RPMI8226 (cell line): ENCODE measurements at places on chromosomes 6 and 20.
A peak's percentile ranks its signal among the peaks of the same experiment; 100 is the strongest.

DNA sequence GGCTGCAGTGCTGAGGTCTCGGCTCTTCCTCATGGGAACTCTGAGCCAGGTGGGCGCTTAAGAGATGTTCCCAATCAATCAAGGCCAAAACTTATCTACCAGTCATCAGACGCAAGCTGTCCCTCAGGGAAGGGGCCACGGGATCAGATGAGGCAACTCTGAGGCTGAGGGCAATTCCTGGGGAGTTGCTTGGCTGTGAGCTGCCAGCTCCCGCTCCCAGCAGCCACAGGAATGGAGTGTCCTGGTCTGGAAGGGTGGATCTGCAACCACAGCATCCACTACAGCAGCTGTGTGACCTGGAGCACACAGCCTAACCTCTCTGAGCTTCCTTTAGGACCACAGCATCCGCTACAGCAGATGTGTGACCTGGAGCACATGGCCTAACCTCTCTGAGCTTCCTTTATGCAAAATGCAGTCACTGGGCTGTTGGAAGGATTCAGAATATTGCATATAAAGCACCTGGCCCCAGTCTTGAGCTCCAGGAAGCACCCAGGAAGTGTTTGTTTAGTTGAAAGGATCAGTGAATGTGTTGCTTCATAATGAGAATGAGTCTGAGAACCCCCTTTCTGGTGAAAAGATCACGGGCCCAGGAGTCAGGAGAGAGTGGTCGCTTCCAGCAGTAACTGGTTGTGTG, 60.9 kb downstream of the TFAP2C start:
- peak; percentile 30 for DNase-seq

DNA sequence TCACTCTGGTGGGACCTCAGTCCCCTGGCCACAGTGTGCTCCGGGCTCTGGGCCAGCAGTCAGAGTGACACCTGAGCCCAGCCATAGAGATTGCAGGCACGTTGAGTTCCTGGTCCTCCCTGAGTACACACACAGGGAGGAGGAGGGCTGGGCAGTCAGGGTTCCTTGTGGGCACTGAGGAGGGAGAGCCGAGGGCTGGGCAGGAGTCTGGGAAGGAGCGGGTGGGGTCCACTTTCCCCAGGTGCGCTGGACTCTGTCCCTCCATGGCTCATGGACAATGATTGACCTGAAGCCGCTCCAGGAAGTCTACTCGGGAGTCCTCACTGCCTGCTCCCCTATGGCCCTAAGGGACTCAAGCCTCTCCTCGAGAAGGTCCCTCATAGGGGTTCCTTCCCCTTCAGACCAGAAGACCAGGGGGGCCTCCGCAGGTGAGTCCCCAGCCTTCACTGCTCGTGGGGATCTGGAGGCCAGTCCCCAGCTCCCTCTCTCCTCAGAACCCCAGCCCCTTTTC, 1.1 kb downstream of the SLC44A4 start:
- DNase-seq = no peak

DNA sequence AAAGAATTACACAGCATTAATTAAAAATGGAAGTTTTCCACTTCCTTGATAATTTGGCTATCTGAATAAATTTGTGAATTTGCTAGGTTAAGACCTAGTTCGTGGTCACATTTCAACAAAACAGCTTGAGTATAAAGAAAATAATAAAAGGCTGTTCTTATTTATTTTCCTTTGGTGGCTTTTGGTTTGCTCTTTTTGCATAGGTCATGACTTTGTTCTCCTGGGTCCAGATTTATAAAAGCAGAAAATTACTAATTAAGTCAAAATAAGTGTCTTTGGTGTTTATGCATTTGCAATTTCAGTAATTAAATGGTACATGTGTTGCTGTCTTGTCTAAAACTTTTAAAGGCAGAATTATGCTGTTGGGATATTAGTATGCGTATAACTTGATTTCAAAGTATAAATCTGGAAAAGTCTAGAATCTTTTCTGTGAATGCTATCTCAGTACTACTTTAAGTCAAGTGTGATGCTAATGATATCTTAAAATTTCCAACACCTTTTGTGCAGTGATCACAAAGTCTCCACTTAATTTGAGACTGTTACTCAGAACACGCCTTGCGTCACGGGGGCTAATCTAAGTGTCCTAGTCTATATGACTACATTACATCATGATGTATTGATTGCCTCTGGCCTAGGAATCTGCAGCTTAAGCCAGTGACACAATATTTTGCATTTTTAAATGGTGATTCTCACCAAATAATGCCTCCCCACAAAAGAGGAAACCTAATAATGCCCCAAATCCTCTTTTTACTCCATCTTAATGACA, 41.0 kb downstream of the GNAS start:
- no peak for DNase-seq

DNA sequence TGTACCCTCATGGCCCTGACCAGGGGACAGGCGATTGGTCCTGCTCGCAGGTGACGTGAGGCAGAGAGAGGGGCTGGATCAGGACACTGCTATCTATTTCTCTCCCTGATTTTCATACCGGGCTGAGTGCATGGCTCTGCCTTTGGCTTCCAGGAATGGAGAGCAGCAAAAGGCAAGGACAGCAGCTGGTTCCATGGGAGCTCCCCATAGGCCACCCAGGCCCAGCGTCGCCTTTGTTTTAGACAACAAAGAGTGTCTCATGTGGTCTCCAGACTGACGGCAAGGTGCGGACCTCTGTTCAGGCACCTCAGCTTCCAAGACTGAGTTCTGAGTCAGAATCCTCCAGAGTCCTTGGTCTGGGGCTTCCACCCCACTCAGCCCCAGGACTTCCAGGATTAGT, 123.1 kb downstream of the VEGFA start:
- DNase-seq = no peak

- no peak for DNase-seq
Measured at GRCh38 chr20:51249215-51249614, 226.3 kb upstream of the KCNG1 start.

DNA sequence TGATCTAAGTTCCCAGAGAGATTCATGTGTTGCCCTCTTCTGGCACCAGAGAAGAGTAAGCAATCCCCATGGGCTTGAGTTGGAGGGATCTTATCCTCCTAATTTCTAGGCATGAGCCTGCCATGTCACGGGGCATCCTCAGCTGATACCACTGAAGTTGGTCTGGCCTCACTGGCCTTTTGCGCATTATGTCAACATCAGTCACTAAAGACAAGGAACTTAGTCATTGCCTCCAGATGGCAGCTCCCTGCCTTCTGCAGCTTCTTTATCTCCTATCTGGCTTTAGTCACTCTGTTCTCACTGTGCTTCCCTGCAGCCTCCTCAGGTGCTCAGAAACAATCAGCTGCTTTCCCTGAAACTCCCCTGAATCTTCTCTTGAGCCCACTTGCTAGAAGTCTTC, 312.2 kb downstream of the ADGRG6 start:
- DNase-seq = no peak

- no peak for DNase-seq
Measured at GRCh38 chr6:157620944-157621343, 202.1 kb upstream of the SNX9 start.

GRCh38 chr6:6557886-6558285, 30.6 kb upstream of the LY86 start:
- DNase-seq = no peak

- no peak for DNase-seq
Measured at GRCh38 chr20:43938017-43938655, 23.5 kb downstream of the TOX2 start.

DNA sequence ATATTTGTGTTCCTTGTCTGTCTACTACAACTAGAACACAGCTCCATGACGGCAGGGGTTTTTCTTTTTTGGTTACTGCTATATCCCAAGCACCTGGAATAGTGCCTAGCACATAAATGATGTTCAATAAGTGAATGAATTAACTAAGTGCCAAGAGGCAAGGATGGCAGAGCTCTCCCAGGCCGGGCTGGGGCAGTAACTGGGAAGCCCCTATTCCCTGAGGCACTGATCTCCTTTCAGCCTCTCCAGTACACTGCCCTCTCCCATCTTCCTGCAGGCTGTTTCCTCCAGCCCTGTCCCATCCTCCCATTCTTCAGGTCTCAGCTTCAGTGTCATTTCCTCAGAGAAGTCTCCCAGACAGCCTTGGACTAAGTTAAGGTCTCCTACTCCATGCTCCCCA, 29.0 kb upstream of the SPDEF start:
- DNase-seq = no peak

- DNase-seq = no peak
Measured at GRCh38 chr6:83182114-83182513, 11.0 kb downstream of the PGM3 start.

- no peak for DNase-seq
Measured at GRCh38 chr6:93792746-93793145, 373.4 kb upstream of the EPHA7 start.

DNA sequence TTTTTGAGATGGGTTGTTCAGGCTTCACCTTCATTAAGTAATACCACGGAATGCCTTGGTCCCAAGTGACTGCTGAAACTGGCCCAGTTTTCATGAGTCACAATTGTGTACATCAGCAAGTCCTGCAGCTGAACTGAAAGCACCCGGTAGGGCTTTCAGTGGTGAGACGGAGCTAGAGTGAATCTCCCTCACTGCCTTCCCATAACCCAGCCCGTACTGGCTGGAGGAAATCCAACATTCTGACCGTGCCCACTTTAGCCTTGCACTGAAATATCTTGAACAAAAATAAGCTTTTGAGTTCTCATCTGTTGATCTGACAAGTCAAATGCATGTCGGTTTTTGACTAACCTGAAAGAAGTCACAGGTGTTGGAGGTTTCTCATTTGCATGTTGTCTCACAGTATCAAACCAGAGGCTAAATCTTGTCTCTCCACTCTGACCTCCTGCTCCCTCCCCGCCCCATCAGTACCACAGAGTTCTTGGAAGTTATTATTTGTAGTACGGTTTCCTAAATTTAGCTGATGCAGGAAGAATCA, 35.9 kb downstream of the DUSP22 start:
- DNase-seq = peak; percentile 100
